ENCODE measurements at places on chromosomes 5 and 9.

DNA sequence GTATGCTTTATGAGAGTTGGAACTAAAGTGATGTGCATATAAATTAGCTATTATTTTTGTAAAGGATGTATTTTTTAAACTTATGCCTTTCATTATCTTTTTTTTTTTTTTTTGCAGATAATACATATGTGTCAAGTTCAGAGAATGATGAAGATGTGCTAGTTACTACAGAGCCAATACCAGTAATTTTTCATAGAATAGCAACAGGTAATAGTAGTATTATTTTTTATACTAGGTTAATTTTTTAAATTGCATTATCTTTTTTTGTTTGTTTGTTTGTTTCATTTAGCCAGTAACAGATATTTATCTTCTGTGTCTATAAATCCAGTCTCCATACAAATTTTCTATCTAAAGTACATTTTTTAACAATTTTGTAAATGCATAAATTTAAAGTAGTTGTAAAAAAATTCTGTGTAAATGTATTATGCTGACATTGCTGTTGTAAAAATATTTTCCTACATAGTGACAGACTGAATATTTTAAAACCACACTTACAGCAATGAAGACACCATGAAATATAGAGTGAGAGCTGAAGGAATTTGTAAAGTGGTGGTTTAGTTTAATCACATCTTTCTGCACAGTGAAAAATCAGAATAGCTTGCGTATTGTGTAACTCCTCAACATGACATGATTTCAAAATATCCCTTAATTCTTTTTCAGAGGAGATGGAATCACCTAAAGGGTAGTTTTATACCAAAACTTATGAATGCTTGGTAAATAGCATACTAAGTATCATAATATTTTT, 93.3 kb downstream of the PARP8 start:
- no peak for DNase-seq

DNA sequence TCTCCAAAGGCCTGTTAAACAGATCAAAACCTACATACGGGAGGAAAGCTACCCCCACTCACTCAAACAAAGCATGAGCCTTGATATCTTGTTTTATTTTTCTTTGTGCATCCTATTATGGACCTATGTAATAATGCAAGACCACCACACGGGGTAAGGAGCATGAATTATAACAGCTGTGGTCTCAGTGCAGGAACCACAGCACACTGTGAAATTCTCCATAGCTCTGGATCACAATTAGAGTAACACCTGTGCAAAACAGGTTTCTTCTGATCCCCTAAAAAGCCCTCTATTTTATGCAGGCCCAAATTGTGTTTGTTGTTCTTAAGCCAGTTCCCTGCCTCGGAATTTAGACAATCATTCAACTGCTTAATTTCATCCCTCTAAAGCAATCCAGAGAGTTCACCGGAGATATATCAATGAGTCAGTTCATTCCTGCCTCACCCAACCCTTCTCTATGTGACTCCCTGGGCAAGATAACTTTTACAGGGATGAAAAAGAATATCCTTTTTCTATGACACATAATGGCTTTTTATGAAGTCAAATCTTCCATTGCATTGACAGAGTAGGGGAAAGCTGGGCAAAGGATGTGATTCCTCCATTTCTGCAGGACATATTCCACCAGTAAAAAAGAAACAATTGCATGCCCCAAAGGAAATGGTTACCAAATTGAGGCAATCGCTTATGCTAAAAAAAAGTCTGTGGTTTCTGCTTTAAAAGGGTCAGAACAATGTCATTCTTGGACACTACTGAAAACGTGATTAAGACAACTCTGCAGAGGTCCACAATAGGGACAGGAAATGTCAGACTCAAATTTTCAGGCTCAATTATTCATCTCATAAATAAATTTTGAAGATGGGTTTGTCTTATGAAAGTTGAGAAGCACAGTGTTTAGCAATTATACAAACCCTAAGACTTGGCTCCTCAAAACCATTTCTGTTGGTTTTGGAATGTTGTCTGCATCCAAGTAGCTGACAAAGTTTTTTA, 41.6 kb upstream of the FST start:
- DNase-seq = no peak

DNA sequence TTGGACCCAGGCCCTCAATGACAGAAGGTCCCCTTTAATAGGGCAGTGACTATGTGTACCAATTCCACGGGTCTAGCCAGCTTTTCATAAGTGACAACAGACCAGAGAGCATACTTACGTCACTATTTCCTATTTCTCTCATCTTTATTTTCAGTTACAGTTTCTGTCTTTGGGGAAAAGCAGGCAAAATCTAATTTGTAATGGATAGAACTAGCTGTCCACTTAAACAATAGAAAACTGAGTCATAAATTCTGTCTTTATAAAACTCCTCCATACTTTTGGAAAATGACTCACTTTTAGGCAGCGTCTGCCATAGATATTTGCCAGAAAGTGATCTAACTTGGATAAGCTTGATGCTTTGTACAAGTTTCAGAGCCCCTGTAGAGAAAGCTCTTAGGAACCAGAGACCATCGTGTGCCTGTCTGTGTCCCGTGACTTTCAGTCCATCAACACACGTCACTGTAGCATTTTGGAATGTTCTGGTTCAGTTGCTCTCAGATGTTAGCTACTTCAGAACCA, 101.9 kb downstream of the F2RL2 start:
- DNase-seq = no peak

- DNase-seq = no peak
Measured at GRCh38 chr9:95508242-95508967, 8.4 kb downstream of the PTCH1 start.

GRCh38 chr5:174493530-174493929, 230.9 kb upstream of the MSX2 start:
- DNase-seq = no peak

All from hematopoietic multipotent progenitor cell treated with erythropoietin and hydrocortisone succinate and interleukin-3 and kit ligand, for 17 days (in vitro differentiated cells).